ENCODE measurements at places on chromosomes 12 and 14. TPM values are rescaled to one million over a fixed set of nuclear protein-coding genes. Genes with fewer than 3 reads are reported as not detected.

STYK1 gene
- total RNA-seq = 0.74 TPM

NGB gene
- total RNA-seq = not detected

NAA30 gene
- 14.5 TPM for total RNA-seq

SLC25A21 gene
- not detected for total RNA-seq

AMIGO2 gene
- 39.2 TPM for total RNA-seq

HCFC2 gene
- 6.9 TPM for total RNA-seq

LHX5 gene
- not detected for total RNA-seq

OR6C2 gene
- not detected for total RNA-seq

ZC2HC1C gene
- total RNA-seq = 1.5 TPM

GPHB5 gene
- not detected for total RNA-seq

CLEC4C gene
- total RNA-seq = not detected

PWP1 gene
- total RNA-seq = 59.2 TPM

LAG3 gene
- total RNA-seq = 117 TPM

FOXJ2 gene
- 16.9 TPM for total RNA-seq

LRRK2 gene
- not detected for total RNA-seq

REP15 gene
- total RNA-seq = 0.20 TPM

CACNA2D4 gene
- total RNA-seq = 3.8 TPM

LRP1-AS gene
- not detected for total RNA-seq

LRFN5 gene
- not detected for total RNA-seq

ARHGAP9 gene
- total RNA-seq = 195 TPM

DERA gene
- total RNA-seq = 36.2 TPM

KRT71 gene
- total RNA-seq = not detected

CEP170B gene
- total RNA-seq = 6.0 TPM

CTSG gene
- total RNA-seq = 0.27 TPM

TMEM179 gene
- 0.23 TPM for total RNA-seq

CCDC198 gene
- not detected for total RNA-seq

NINJ2 gene
- 1.4 TPM for total RNA-seq

OTOGL gene
- not detected for total RNA-seq

CCDC175 gene
- total RNA-seq = not detected

IGFBP6 gene
- 3.6 TPM for total RNA-seq

NEUROD4 gene
- not detected for total RNA-seq

DACT1 gene
- total RNA-seq = 12.2 TPM

FOXN3 gene
- total RNA-seq = 104 TPM

ENDOU gene
- total RNA-seq = not detected

ACRBP gene
- total RNA-seq = 2.8 TPM

ART4 gene
- not detected for total RNA-seq

UBE2N gene
- total RNA-seq = 164 TPM
